ENCODE measurements at places on chromosomes 11 and 22.

DNA sequence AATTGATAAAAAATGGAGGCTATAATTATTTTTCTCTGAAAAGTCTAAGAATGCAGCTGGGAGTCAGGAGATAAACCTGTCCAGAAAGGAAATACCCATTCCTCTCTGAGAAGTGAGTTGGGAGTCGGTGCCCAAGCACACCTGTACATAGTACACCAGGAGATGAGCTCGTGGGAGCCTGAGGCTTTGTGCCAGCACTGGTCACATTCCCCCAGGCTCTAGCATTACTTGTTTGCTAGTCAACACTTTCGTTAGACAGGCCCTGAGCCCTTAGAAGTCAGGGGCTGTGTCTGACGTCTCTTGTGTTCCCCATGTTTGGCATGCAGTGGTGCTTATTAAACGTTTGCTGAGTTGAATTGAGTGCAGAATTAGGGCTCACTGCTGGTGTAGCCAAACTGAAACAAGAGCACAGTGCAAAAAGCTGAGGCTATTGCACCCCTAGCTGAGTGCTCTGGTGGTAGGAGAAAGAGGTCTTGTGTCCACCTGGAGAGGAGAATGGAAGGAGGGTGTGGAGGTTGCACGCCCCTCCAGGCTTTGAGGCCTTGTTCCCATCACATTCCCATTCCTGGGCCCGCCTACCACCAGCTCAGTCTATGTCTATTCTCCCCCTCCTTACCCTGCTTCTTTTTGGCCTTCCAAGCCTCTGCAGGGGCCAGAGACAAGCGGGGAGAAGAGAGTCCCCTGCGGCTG lies 6.8 kb downstream of the ROBO4 start:
- no peak for DNase-seq

- no peak for DNase-seq
Measured at GRCh38 chr11:96642583-96642982, 252.8 kb downstream of the JRKL start.

- DNase-seq: no peak
Measured at GRCh38 chr22:28907311-28908008, 24.1 kb downstream of the ZNRF3 start.

DNA sequence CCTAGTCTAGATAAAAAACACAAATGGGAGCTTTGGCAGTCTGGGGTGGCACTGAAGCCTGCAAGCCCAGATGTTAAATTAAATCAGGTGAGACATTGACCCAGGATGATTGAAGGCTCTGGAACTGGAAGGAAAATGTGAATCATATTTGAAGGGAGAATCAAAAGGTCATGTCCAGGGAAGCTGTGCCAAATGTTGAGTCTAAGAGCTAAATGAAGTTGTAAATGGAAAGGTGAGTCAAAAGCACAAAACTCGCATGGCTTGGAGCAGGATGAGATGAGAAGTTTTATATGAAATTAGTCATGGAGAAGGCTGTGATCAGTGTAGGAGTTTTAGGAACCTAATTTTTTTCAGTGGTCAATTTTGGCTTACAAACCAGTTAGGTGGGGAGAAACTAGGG lies 301.1 kb downstream of the BLID start:
- no peak for DNase-seq

- no peak for DNase-seq
Measured at GRCh38 chr11:15874704-15875103, 481.6 kb downstream of the SOX6 start.

GRCh38 chr11:45610627-45611026 lies 54.8 kb downstream of the CHST1 start:
- DNase-seq: no peak

DNA sequence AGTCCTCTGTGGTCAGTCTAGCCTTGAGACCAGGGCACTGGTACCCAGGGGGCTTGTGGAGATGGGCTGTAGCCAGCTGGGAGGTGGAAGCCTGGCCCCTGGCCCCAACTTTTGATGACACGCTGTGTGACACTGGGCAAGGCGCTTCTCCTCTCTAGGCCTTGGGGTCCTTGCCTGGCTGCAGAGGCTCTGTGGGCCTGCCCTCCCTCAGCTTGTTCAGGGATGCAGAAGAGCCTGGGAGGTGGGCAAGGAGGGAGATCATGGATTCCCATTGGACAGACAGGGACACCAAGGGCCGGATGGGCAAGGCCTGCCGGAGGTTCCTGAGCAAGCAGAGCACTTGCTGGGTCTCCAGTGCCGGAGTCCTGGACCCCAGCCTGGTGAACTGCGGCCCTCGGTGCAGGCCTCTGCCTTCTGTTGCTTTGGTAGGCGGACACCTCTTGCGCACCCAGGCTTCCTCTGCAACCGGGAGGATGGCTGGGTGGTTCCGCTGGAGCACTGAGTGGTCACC lies 1.3 kb upstream of the PPP2R5B start:
- no peak for DNase-seq

DNA sequence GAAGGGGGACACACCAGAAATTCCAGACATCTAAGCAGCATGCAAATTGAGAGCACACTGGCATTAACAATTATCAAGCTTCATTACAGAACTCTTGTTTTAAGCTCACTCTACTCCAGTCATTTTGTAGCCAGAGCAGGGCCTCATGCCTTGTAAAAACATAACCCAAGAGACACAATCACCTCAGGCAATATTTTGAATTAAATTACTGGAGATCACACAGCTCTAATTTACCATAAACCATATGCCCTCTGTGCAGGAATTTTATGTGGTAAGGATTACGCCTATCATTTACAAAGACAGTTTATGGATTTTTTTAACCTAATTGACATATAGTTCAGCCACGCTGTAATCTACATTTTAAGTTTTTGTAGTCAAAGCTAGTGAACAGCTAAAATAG lies 414.1 kb upstream of the DDI1 start:
- DNase-seq: no peak

DNA sequence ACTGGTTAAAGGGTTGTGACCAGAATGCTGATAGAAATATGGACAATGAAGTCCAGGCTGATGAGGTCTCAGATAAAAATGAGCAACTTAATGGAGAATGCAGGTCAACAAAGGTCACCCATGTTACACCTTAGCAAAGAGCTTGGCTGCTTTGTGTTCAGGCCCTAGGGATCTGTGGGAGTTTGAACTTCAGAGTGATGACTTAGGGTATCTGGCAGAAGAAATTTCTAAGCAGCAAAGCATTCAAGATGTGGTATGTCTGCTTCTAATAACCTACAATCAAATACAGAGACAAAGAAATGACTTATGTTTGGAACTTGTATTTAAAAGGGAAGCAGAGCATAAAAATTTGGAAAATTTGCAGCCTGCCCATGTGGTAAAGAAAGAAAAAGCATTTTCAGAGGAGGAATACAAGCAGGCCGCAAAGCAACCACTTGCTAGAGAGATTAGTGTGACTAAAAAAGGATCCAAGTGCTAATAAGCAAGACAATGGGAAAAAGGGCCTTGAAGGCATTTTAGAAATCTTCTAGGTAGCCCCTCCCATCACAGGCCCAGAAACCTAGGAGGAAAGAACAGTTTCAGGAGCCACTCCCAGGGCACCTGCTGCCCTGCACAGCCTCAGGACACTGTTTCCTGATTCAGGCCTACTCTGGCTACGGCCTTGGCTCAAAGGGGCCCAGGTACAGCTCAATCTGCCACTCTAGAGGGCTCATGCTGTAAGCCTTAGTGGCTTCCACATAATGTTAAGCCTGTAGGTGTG lies 41.3 kb downstream of the TNKS1BP1 start:
- DNase-seq: no peak

GRCh38 chr22:19936513-19936912 lies 5.1 kb upstream of the COMT start:
- DNase-seq: no peak
